ENCODE measurements at places on chromosomes 6 and 20.

DNA sequence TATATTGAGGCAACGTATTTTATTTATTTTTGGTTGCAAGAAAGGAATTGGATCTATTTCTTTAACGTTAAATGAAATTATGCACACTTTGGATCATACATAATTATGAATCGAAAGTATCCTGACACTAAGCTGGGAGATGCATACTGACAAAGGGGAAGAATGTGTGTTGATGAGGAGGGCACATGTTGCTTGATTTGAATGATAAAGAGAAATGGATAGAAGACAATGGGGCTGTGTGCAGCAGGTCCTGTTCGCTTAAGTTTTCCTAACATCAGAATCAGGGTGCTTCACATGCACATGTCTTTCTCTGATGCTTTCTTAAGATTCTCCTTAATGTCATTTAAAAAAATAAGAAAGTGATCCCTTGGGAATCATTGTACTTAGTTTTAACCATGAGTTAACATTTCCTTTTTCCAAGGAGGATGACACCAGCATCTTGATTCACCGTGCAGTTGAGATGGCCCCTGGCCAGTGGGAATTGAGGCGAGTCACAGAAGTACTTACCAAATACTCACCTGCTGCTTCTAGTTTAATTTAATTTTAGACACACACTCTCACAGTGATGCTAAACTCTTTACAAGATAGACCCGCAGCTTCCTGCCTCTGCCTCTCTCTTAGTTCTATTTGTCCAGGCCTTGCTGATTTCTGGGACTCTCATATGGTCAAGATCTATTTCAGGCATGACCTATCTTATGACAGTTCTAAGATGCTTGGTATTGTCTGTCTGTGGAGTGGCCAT, 116.5 kb downstream of the CLIC5 start:
- no peak for DNase-seq

DNA sequence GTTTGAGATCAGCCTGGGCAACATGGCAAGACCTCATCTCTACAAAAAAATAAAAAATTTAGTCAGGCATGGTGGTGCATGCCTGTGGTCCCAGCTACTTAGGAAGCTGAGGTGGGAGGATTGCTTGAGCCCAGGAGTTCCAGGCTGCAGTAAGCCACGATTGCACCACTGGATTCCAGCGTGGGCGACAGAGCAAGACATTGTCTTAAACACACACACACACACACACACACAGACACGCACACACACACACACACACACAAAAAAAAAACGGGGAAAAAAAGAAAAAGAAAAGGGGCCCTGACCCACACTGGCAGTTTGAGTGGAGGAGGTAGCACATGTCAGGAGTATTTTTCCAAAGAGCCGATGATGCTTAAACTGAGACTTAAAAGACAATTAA, 122.2 kb downstream of the AFG1L start:
- no peak for DNase-seq

DNA sequence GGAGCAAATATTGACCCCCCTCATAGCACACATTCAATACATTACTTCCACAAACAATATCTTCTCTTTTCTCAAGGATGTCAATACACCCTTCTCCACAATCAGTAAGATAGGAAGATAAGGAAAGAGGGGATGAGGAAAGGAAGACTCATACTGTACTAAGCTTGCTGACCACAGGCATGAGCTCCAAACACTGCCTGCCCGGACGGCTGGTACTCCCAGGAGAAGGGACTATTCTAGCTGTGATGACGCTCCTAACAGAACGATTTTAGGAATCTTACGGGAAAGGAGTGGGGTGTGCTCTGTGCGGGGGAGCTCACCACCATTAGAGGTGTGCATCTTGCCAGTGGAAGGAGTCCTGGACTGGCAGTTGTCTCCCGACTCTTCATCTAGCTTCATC, 3.9 kb upstream of the CCN6 start:
- DNase-seq: no peak

- DNase-seq: no peak
Measured at GRCh38 chr6:3230900-3231246, 3.4 kb upstream of the TUBB2B start.

GRCh38 chr6:2616811-2617210, 133.9 kb downstream of the MYLK4 start:
- DNase-seq: no peak

DNA sequence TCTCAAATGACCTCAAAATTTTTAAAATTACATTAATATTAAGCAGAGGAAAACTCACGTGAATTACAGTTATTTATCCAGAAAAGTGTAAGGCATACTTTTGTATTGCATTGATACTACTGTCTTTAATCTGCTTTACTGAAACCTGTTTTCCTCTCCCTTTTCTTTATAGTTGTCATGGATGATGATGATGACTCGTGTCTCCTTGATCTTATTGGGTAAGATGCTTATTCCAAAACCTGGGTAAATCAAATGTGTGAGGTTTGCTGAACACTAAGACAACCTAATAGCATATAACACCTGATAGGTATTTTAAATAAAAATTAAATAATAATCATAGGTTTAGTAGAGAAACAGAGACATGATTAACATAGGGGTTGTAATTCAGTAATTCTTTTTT, 40.0 kb downstream of the BICRAL start:
- DNase-seq: no peak

GRCh38 chr6:13094781-13095425, 233.4 kb downstream of the TBC1D7 start:
- DNase-seq: no peak
